ENCODE measurements at places on chromosomes 16 and 17. TPM values are rescaled to one million over a fixed set of nuclear protein-coding genes. Genes with fewer than 3 reads are reported as not detected.

DNA sequence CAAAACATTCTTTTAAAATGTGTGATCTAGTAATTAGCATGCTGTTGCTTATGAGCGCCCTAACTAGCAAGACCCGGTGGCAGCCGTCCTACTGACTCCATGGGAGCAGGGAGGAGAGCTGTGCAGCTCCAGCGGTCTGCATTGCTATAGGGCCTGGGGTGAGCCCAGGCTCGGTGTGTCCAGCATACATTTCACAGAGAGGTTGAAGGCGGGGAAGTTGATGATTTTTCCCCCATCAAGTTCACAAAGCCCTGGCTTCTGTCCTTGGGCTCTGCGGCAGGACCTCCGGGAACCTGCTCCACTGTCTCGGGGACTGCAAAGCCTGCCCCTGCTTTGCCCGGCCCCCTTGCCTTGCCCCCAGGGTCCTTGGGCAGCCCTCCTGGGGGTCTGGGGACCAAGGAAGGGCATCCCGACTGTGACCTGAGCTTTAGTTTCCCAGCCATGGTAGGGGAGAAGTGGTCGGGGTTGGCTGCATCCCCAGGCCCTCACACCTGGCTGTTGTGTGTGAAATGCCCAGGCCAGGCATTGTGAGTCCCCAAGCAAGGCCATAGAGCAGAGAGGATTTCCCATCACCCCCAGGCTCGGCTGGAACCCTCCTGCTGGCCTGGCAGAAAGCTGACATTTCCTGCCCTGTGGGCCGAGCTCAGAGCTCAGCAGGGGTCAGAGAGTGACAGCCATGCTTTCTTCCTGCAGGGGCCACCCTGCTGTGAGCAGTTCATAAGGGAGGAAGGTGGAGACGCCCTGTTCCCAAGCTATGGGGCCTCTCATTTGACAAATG, 24.8 kb downstream of the KCNJ12 start:
- no peaks in the 10 kb centered on the region for H3K4me1 ChIP-seq
- no peak overlapping the region for H3K27ac ChIP-seq
- H3K27me3 ChIP-seq: no peaks in the 10 kb centered on the region
- no peak for DNase-seq
- H3K36me3 ChIP-seq: no peaks in the 10 kb centered on the region

The SMIM36 gene
- total RNA-seq: not detected

- H3K4me3 ChIP-seq: no peak overlapping the region
- H3K27ac ChIP-seq: no peak overlapping the region
- H3K4me1 ChIP-seq: no peaks in the 10 kb centered on the region
- no peaks in the 10 kb centered on the region for H3K27me3 ChIP-seq
- no peak for DNase-seq
Observed at GRCh38 chr16:82386761-82387160, 216.7 kb upstream of the MPHOSPH6 start.

- H3K4me1 ChIP-seq: peaks cover 15% of the 10 kb centered on the region
- peak; percentile 43 for DNase-seq
- no peaks in the 10 kb centered on the region for H3K27me3 ChIP-seq
- H3K36me3 ChIP-seq: no peaks in the 10 kb centered on the region
Observed at GRCh38 chr16:84599521-84600202, 18.2 kb downstream of the COTL1 start.

The CSH2 gene
- total RNA-seq: not detected

The ASPHD1 gene
- total RNA-seq: not detected

The SHBG gene
- 0.71 TPM for total RNA-seq

The SLC13A2 gene
- total RNA-seq: 0.95 TPM

- peak overlapping the region; percentile 92 for H3K27ac ChIP-seq
- H3K36me3 ChIP-seq: no peaks in the 10 kb centered on the region
- no peaks in the 10 kb centered on the region for H3K27me3 ChIP-seq
- peaks cover 2% of the 10 kb centered on the region for H3K4me1 ChIP-seq
- H3K4me3 ChIP-seq: peak overlapping the region; percentile 85
- no peak for DNase-seq
Observed at GRCh38 chr16:31508706-31509195, 560 bp upstream of the RUSF1 start.

The KRT32 gene
- not detected for total RNA-seq

DNA sequence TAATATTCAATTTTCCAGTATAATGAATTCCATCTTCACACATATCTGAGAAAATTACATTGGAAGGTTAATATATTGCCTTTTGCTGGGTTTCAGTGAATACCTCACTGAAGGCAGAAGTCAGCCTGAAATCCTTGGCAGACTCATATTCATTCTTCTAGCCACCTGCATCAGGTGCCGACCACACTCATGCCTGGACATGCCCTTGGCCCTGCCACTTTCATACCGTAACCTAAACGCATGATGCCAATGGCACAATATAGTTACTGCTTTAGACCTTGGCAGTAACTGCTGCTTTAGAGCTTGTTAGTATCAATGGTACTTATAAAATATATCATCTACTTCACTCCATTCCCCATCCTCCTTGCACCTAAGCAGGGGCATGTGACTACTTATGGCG, 817.6 kb upstream of the CDH8 start:
- no peak overlapping the region for H3K27ac ChIP-seq
- no peak overlapping the region for H3K4me3 ChIP-seq
- no peak for DNase-seq

DNA sequence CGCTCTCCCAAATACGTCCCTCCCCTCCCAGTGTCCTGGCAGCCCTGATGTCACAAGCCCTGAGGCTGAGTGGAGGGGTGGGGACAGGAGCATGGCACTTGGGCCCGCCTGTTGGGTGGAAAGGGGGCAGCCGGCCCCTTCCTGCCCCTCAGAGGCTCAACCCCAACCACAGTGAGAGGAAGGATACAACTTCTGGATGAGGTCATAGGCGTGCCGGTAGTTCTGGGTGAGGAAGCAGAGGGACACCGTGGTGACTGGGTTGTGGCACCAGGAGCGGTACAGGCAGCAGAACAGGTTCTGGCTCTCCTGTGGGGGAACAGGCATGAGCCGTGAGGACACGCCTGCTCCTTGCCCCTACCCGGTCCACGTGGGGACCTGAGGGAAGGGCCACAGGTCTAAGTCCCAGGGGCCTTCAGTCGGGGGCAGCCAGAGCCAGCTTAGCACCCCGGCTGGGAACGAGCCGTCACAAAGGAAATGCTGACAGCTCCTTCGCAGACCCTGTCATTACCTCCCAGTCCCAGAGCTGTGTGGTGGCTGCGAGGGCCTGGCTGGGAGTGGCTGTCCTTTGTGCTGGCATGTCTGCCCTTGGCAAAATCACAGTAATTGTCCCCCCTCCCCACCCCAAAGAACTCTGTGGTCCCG, 11.2 kb upstream of the MTSS2 start:
- no peaks in the 10 kb centered on the region for H3K36me3 ChIP-seq
- H3K4me1 ChIP-seq: peaks cover 32% of the 10 kb centered on the region
- no peak for DNase-seq
- H3K4me3 ChIP-seq: no peak overlapping the region
- H3K27me3 ChIP-seq: no peaks in the 10 kb centered on the region

DNA sequence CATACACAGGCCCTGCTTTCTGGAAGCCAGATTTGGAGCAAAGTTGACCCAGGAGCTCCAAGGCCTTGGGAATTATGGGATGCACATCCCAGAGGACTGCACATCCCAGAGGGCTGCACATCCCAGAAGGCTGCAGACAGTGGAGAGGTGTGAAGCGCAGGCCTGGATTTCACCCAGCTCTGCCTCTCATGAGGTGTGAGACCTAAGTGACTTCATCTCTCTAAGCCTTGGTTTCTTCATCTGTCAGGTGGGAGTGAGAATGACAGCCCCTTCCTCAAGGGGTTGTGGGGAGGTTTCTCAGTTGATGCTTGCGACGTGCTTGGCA, 102.3 kb downstream of the GSG1L start:
- no peak overlapping the region for H3K4me3 ChIP-seq
- no peaks in the 10 kb centered on the region for H3K4me1 ChIP-seq
- no peaks in the 10 kb centered on the region for H3K36me3 ChIP-seq
- no peak for DNase-seq
- H3K27ac ChIP-seq: no peak overlapping the region

The UMOD gene
- not detected for total RNA-seq

The GPR179 gene
- 0.15 TPM for total RNA-seq
